ENCODE measurements at places on chromosomes 2 and 18.

DNA sequence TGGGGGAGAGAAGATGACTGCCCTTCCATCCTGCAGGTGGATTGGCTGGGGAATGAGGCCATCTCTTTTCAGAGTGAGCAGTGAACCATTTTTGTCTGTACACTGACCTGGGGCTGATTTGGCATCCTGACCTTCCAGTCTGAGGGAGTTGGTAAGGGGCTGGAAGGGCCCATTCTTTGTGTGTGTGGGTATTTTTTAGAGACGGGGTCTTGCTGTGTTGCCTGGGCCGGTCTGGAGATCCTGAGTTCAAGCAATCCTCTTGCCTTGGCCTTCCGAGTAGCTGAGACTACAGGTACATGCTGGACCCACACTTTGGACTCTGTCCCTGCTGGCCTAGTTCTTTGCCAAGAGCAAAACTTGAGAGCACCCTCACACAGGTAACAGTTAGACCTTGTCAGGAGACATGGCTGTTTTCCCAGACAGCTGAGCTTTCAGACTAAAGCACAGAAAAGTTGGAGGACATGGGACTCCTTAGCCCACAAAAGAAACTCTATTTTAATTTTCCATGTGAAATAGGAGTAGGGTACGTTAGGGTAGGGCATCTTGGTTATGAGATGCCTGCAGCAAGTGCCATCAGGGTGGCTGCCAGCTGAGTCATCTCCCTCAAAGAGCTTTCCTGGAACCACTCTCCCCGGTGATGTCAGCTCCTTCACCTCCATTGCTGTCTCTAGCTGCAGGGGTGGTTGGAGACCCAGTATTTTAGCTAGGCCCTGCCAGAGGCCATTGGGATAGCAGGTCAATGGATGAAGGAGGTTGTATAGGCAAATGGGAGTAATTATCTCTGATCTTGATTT lies 60.7 kb downstream of the DGKD start:
- DNase-seq = no peak

DNA sequence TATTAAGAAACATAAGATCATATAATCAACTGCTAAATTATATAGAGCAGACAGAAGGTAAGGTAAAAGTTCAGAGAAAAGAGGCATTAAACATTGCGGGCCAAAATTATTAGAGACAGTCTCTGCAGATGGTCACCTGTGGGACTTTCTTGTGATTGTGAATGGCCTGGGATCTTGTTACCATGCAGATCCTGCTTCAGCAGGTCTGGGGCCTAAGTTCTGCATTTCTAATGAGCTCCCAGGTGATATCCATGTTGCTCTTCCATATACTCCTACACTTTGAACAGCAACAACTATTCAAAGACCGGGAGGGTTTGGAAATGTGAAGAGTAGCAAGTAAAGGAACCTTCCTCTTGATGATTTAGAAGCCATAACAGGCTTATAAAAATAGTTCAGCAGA lies 8.5 kb upstream of the ETAA1 start:
- no peak for DNase-seq

- no peak for DNase-seq
Observed at GRCh38 chr18:3468833-3469232, 18.9 kb downstream of the TGIF1 start.

- DNase-seq = no peak
Observed at GRCh38 chr2:119575439-119575838, 31.2 kb downstream of the CFAP221 start.

- DNase-seq = no peak
Observed at GRCh38 chr2:124804014-124804940, 779.2 kb downstream of the CNTNAP5 start.

GRCh38 chr2:104385743-104386142 lies 468.2 kb upstream of the POU3F3 start:
- DNase-seq = no peak

- DNase-seq = no peak
Observed at GRCh38 chr2:235623111-235623510, 129.3 kb downstream of the AGAP1 start.

DNA sequence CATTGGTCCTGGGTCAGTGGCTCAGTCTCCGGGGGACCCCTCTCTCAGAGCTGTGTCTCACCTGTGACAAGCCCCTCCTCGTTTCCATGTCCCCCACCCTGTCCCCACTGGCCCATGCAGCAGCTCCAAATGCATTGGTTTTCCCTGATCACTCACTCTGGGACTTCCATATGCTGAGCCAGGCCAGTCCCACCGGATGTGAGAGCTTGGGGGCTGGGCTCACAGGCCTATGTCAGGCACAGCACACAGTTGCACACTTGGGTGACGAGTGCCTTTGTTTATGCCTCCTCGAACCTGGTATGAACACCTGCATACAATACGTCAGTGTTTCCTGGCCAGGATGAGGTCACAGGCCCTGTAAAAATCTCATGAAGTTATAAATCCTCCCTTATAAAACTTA lies 232.5 kb downstream of the TFCP2L1 start:
- no peak for DNase-seq

- no peak for DNase-seq
Observed at GRCh38 chr2:235325151-235325550, 168.7 kb upstream of the AGAP1 start.

GRCh38 chr2:236284208-236284607 lies 20.0 kb upstream of the ASB18 start:
- no peak for DNase-seq

DNA sequence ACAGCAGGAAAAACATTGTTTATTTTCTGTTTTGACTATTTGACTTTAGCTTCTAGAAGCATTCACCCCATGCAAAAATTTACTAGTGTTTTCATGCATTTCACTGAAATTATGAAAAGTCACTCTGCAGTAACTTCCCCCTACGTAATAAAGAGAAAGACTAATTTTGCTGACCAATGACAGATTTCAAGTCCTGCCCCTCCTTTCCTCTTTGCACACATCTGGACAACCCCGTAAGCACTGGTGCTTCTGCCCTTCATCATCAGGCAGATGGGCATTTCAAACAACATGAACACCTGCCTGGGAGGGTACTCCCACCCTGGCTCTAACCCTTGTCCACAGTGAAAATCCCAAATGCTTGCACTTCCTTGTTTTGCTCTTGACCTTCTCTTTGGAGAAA lies 815.0 kb upstream of the ID2 start:
- no peak for DNase-seq

- DNase-seq = no peak
Observed at GRCh38 chr18:26960911-26961310, 95.4 kb upstream of the AQP4 start.

- DNase-seq = no peak
Observed at GRCh38 chr18:23141104-23141999, 6.1 kb downstream of the CABLES1 start.

DNA sequence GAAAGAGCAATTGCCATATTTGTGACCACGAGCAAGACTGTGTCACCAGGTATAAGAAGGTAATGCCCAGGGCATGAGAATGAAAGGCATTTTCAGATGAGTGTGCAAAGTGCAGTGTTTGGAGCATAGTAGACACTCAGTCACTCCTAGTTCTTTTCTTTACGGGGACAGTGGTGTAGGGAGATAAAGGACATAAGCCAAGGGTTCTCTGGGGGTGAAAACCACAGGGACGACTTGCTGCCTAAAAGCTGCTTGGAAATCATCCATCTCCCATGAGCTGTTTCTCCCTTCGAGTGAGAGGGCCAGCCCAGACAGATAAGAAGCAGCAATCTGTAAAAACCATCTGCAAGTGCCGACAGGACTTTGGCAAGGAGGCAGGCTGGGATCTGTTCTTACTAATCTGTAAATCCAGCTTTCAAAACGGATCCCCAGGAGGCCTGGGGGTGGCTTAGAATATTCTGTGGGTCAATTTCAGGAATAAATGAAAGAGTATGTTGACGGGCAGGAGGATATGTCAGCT lies 221.6 kb downstream of the LPIN1 start:
- no peak for DNase-seq

- DNase-seq = no peak
Observed at GRCh38 chr2:237731663-237732062, 66.9 kb upstream of the RBM44 start.

DNA sequence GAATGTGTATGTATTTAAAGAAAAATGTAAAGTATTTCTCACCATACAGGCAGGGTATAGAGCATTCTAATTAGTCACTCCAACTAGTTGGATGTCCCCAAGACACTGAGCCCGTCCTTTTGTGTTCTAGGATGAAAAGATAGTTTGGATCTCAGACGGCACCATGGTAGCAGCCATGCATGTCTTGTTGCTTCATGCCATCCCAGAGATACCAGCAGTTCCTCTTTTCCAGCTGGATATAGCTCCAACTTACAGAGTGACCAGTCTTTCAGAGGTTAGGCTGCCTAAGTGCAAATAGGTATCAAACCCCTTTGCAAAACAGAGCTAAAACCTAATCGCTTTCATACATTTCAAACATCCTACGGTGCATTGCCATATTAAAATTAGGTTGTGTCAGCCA lies 275.3 kb downstream of the MTX2 start:
- no peak for DNase-seq

GRCh38 chr18:12998332-12999060 lies 7.3 kb downstream of the CEP192 start:
- DNase-seq = no peak

DNA sequence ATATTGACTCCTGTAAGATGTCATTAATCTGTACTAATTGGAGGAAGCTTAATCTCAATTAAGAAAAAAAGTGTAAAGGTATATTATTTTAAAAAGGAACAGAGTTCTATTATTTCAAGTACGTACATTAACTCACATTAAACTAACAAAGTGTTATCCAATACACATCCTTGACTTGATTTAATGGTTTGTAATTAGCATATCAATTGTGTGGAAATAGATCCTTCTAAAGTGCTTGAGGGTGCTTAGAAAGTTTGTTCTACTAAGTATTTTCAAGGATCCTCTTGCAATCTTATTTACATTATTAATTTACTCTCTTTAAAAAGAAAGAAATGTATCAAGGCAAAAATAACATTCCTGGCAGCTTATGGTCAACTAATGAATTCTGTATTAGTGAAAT lies 720.3 kb downstream of the KCNJ3 start:
- no peak for DNase-seq

GRCh38 chr2:231449503-231450054 lies 14.7 kb downstream of the NCL start:
- DNase-seq = no peak

- DNase-seq = no peak
Observed at GRCh38 chr2:177796654-177797415, 275.7 kb downstream of the PDE11A start.

GRCh38 chr2:73821669-73822068 lies 7.1 kb upstream of the STAMBP start:
- DNase-seq = no peak

- no peak for DNase-seq
Observed at GRCh38 chr2:1743396-1744150, 742 bp downstream of the PXDN start.

DNA sequence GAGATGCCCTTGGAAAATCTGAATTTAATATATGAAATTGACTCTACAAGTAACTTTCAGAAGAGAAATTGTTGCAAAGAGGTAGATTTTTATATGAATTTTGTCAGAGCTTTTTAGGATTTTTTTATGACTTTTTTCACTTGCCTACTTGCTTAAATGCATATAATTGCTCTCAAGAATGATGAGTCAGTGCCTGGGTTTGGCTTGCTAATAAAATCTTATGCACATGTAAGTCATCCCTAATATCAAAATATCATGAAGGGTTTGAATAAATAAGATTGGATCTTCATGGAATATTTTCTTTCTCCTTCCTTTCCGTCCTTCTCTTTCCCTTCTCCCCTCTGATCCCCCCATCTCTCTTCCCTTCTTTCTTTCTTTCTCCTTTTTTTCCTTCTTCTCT lies 354.1 kb downstream of the TXNL1 start:
- no peak for DNase-seq

Data from pulmonary artery endothelial cell (primary cell).